Midbrain (tissue), 1 donor: ENCODE measurements at places on chromosomes 7 and 10.

DNA sequence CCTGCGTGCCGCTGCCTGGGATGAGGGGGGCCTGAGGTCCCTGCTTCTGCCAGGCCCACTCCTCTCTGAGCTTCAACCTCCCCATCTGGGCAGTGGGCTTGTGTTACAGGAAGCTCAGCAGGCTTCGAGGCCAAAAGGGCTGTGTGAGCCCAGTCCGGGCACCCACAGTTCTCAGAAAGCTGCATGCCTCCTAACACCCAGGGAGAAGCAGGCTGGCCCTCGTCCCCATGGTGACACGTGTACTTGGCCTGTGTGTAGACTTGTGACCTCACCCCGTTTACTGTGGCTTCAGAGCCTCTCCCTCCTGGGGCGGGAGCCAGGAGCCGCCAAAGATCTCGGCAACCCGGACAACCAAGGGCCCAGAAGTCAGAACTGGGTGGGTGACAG lies 2.2 kb upstream of the GRIFIN start:
- peak; percentile 36 for DNase-seq

- no peak for DNase-seq
Measured at GRCh38 chr10:15540727-15541126, 169.6 kb upstream of the FAM171A1 start.

DNA sequence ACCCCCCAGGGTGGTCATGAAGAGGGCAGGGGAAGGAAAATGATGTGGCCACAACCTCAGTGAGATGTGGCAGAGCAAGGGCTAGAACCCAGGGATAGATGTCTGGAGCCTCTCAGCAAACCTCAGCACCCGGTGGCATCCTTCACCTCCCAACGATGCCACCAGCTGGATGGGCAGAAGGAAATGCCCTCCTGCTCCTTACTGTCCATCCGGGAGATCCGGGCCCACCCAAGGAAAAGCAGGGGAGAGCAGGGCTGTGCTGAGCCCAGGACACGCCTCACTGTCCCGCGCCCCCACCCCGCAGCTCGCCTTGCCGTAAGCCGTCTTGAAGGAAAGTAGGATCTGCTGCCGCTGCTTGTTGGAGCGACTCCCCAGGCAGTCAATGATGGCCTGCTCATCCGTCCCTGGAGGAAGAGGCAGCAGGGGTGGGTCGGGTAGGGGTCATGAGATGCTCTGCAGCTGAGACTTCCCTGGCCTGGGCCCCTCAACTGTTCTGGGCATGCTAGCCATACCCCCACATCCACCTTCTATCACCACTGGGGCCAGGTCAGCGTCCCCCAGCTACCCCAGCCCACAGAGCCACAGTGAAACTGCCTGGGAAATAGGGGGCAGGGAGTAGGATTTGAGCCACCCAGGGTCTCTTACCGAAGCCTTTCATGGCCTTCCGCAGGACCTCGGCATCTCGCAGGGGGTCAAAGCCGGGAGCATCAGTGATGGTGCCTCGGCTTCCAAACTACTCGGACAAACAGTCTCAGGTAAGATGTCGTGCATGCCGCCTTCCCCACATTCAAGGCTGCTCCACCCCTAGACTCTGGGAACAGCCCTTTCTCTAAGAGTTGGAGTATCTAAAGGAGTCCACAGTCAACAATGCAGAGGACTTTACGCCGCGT lies 34.3 kb downstream of the PLAC9 start:
- no peak for DNase-seq

DNA sequence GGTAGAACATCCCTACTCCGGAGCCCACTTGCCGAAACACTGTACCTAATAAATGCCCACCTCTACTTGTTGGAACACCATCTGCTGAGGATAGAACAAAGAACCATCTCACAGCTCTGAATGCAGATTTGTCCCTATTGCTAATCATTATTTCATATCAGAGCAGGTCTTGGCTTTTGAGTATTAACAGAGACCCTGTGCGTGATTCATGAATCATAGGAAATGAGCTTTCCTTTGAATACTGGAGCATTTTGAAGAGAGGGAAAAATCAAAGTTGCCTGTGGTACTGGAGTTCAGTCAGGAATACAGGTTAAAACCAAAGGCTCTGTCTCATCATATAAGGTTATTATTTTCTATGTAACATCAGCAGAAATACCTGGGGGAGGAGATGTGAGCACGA lies 1132.3 kb downstream of the XPNPEP1 start:
- no peak for DNase-seq

- no peak for DNase-seq
Measured at GRCh38 chr7:22443370-22444180, 56.4 kb downstream of the STEAP1B start.

DNA sequence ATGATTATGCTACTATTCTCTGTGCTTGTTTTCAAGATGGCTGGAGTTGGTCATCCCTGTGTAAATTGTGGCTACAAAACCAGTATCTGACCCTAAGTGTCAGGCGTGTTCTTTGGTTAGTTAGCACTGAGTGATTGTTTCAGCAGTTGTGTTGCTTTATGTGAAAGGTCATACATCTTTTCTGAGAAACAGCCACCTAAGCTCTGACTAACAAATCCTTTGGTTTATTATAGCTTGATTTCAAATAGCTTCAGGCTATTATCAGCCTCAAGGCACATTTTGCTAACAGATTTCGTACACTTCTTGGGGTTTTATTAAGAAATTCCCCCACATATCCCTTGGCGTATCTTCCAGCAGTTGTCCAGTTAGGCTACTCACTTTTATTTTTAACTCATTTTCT lies 4.8 kb upstream of the ADRB1 start:
- DNase-seq: no peak

DNA sequence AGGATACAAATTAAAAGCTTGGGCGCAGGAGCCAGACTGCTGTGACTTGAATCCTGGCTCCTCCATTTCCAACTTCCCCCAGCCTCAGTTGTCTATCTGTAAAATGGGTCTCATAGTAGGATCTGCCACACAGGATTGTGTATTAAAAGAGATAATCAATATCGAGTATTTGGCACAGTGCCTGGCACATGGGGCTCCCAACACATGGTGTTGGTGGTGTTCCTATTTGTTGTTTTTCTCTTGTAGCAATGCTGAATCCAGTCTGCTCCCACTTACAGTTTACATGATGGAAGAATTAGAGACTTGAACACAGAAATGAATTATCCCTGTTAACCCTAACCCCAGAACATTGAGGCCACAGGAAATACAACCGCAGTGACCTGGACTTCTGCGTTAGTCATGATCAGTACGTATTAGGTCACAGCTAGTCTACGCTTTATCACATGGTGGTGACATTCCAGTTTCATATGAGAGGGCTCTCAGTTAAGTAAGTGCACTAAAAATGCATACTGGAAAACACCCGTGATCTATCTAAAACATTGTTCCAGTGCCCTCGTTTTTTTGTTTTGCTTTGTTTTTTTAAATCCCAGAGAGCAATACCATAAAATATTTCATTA lies 169.5 kb upstream of the KLF14 start:
- DNase-seq: no peak

GRCh38 chr10:61452655-61453641 lies at the start of gene TMEM26:
TMEM26 (minus strand) TSS chr10:61453381; CDS start chr10:61453081, 300 bp downstream.
- DNase-seq: peak; percentile 25

GRCh38 chr10:6973899-6974298 lies 393.8 kb upstream of the PRKCQ start:
- no peak for DNase-seq

DNA sequence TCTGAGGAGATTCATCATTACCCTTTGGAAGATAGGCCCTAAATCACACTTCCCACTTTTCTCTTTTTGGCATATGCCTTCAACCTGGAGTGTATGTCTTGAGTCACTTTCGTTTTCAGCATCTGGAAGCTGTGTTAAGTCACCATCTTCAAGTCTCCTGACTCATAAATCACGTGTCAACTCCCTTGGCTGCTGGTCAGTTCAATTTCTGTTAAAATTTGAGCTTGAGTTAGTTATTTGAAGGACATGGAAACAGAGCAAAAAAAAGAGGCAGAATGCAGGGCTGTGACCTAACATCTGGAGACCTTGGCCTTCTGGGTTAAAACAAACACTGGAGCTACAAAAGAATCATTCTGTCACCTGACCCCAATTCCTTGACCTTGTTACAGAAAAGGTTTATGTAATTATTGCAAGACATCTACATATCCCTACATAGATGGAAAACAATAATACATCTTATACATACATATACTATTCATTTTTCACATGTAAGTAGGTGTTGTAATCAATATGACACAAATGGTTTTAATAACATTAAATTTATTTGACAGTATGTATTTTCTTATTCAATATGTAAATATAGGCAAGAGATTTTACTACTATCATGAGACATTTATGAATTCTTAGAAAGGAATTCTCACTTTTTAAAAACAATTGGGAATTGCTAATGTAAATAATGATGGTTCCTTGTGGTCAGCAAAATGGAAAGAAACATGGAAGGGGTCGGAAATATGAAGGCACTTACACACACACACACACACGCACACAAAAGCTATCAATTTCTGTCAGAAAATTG lies 169.7 kb upstream of the PHYHIPL start:
- DNase-seq: no peak

DNA sequence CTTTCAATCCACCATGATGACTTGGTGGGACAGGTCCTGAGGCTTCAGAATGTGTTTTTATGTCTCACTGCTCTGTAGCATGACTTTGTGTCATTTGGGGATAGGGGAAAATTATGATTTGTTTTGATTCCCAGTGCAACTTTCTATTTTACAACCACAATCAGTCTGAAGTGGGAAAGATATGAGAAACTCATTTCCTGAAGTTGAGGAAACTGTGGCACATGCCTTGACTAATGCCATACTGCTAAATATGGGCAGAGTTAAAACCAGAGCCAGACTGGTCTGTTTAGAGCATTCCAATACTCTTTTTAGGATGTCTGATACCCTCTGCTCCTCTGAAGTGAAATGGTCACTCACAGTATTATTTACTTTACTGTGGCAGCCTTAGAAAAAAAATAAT lies 307.7 kb downstream of the ADRA2A start:
- no peak for DNase-seq

- no peak for DNase-seq
Measured at GRCh38 chr7:137920637-137921399, 74.0 kb upstream of the DGKI start.

- DNase-seq: no peak
Measured at GRCh38 chr10:68516766-68517165, 10.6 kb downstream of the SLC25A16 start.

- no peak for DNase-seq
Measured at GRCh38 chr7:2945171-2945570, 98.5 kb downstream of the CARD11 start.

DNA sequence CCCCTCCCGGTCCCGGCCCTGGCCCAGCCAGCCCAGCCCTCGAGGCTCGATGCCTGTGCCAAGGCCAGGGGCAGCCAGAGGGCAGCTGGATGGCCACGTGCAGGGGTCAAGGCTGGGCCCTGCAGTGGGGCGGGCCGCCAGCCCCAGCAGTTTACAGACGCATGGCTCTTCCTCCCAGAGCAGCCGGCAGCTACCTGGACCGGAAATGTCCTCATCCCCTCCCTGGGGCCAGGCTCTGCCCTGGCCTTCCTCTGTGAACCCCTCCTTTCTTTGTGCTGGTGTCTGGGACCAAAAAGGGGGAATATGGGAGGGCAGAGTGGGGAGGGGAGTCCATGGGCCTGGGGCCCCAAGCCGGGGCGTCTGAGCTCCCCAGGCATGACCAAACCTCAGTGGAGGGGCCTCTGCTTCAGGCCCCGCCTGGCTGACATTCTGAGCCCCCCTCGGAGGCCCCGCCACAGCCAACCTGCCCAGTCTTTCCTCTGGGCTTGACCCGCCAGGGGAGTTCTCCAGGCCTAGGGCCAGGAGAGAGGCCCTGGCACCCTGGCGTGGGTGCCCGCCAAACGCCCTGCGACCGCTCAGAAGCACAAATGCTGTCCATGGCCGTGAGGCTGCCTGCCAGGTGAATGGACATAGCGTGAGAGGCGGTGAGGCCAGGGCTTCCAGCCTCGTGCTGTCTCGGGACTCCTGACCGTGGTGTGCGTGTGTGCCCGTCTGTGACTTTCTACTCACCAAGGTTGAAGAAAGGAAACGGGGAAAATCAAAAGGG lies 24.7 kb upstream of the AMZ1 start:
- peak; percentile 37 for DNase-seq

- DNase-seq: no peak
Measured at GRCh38 chr10:113161066-113161465, 211.0 kb downstream of the TCF7L2 start.

DNA sequence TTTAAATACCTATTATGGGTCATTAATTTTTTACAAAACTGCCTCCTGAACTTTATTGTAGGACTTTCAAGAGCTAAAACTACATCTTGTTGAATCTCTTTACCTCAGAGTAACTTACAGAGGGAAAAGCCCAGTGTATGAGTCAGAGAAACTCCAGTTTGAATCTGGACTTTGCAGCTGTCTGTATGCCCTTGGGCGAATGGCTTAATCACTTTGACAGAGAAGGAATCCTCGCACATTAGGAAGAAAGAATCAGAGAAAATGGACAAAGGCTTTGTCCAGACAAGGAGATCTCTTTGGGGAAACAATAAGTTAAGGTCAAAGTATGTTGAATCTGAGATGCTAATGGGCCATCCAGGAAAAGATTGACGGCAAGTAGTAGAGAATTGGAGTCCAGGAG lies 484.2 kb upstream of the CELF2 start:
- no peak for DNase-seq

DNA sequence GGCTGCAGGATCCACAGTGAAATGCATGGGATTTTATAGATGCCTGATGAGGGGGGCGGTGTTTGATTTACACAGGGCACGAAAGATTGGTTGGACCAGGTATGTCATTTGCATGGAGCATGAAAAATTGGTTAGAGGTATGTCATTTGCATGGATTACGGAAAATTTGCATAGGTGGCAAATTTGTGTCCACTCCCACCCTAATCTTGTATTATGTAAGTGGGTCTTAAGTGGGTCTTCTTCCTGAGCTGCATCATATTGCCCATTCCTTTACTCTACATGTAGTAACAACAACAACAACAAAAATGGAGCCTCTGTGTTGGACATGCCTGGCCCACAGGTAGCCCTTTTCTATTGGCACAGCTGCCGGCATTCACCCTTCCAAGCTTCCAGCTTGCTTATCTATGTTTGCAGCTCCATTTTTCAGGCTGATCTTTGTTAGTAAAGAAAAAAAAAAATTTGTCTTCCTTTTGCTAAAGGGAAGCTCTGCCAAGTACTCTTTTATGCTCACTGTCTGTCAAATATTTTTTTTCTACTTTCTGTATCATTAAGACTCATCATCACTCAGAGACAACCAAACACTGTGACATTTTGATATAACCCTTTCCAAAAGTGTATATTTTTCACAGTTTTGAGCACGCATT lies 10.3 kb upstream of the ZNF273 start:
- DNase-seq: no peak

GRCh38 chr10:86918022-86918471 lies 39.4 kb downstream of the MMRN2 start:
- DNase-seq: no peak

GRCh38 chr7:17463511-17464085 lies 165.1 kb downstream of the AHR start:
- no peak for DNase-seq

GRCh38 chr10:44980309-44981171 lies 1.9 kb upstream of the DEPP1 start:
- DNase-seq: no peak

- DNase-seq: no peak
Measured at GRCh38 chr10:71241114-71241829, 28.9 kb downstream of the UNC5B start.

- DNase-seq: no peak
Measured at GRCh38 chr10:114545819-114546218, 112.3 kb downstream of the ABLIM1 start.
